Type B pancreatic cell (in vitro differentiated cells): ENCODE measurements at places on chromosomes 1 and 21. TPM values are rescaled to one million over a fixed set of nuclear protein-coding genes. Genes with fewer than 3 reads are reported as not detected.
A peak's percentile ranks its signal among the peaks of the same experiment; 100 is the strongest.

GRCh38 chr1:5660141-5660935 is 331.9 kb downstream of the NPHP4 start:
- no peaks in the 10 kb centered on the region for H3K36me3 ChIP-seq
- no peak overlapping the region for H3K4me3 ChIP-seq
- peaks cover 21% of the 10 kb centered on the region for H3K27me3 ChIP-seq
- H3K4me1 ChIP-seq = peaks cover 4% of the 10 kb centered on the region
- no peak for DNase-seq

The TNFRSF1B gene
- total RNA-seq = 2.4 and 3.3 TPM in 2 replicates

DNA sequence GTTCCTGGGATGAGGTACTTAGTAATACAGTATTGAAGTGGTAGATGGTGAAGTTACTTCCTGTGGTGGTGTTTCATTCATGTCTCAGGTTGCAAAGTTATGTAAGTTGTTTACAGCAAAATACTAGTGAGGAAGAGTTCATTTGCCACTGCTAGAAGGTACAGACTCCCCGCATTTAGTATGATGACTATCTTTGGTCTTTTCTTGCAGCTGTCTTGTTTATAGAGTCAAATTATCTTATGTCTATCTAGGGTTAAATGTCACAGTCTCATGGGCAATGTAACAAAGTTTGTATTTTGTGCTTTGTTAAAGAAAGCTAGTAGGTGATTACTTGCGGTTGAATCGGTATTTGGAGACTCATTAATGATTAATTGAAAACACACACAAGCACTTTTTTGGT is 50.2 kb downstream of the LRRC8D start:
- DNase-seq = no peak
- no peaks in the 10 kb centered on the region for H3K27me3 ChIP-seq
- peaks cover 13% of the 10 kb centered on the region for H3K4me1 ChIP-seq
- H3K4me3 ChIP-seq = no peak overlapping the region
- H3K36me3 ChIP-seq = peaks cover 28% of the 10 kb centered on the region
- no peak overlapping the region for H3K27ac ChIP-seq

DNA sequence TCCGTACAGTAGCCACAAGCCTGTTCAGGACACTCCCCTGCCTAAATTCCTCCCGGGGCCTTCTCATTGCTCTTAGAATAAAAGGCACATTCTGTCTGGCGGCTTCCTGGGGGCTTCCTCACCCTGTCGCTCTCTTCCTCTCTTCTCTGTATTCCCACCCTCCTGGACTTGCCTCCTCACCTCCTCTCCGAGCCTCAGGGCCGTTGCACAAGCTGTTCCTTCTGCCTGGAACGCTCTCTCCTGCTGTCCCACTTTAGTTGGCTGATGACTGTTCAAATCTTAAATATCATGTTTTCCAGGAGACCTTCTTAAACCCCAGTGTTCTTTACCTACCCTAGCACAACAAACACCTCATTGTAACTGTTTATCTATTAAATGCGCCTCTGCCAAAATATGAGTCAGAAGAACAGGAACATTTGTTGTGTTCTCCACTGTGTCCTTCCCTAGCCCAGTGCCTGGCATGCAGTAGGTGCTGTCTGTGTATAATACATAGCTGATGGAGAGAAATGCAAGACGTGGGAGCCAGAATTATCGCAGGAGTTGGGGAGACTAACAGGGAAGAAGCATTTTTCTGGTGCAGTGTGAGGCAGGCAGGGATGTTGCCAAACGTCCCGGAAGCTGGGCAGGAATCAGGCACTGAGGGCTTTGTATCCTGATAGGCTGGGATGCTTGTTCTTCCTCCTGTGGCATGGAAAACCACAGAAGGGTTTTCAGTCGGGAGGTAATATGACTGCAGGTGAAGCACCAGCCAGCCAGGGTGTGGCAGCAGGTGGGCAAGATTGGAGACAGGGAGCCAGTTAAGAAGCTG is 24.1 kb upstream of the THRAP3 start:
- no peaks in the 10 kb centered on the region for H3K27me3 ChIP-seq
- H3K36me3 ChIP-seq = no peaks in the 10 kb centered on the region
- H3K4me1 ChIP-seq = peaks cover 6% of the 10 kb centered on the region
- DNase-seq = no peak
- no peak overlapping the region for H3K27ac ChIP-seq
- H3K4me3 ChIP-seq = no peak overlapping the region

The SIM2 gene
- total RNA-seq = 0.50 and 14.8 TPM in 2 replicates

The ZNF326 gene
- total RNA-seq = 23.5 and 39.1 TPM in 2 replicates

The PBX1 gene
- total RNA-seq = 257 and 324 TPM in 2 replicates

The SLC6A9 gene
- total RNA-seq = 21.0 and 27.0 TPM in 2 replicates

The OR10J1 gene
- total RNA-seq = not detected in 2 replicates

DNA sequence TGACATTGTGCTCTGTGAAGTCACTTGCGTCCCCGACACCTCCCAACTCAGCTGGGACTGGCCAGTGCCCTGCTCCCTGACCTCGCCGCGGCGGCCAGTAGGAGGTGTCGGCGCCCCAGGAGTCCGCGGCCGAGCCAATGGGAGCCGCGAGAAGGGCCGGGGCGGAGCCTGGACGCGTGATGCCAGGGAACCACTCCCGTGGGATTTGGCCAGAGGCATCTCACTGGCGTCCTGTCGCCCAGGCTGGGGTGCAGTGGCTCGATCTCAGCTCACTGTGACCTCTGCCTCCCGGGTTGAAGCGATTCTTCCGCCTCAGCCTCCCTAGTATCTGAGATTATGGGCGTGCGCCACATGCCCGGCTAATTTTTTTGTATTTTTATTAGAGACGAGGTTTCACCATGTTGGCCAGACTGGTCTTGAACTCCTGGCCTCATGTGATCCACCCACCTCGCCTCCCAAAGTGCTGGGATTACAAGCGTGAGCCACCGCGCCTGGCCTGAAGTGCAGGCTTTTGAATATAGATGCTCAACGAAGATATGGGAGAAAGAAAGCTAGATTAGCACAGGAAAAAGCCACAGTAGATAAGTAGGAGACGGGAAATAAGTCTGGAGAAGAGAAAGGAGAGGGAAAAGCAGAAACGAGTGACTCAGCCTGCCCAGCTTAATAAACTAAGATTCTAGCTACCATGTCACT is 38.0 kb downstream of the ZBTB8OS start:
- no peaks in the 10 kb centered on the region for H3K36me3 ChIP-seq
- peaks cover 11% of the 10 kb centered on the region for H3K4me1 ChIP-seq
- H3K27me3 ChIP-seq = no peaks in the 10 kb centered on the region
- peak overlapping the region; percentile 4 for H3K27ac ChIP-seq

DNA sequence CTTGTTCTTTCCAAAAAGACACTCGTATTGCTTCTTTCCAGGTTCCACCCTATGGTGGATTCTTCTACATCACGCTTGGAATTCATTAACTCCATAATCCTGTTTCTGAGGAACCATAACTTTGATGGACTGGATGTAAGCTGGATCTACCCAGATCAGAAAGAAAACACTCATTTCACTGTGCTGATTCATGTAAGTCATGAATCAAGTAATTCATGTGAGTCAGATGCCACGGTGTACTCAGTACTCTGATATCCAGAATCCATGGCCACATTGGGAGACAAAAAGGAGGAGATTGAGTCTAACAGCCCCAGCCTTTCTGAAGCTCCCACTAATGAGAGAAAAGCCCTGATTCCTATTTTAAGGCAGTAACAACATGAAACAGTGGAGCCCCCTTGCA is 7.4 kb downstream of the CHI3L2 start:
- no peaks in the 10 kb centered on the region for H3K36me3 ChIP-seq
- peaks cover 15% of the 10 kb centered on the region for H3K4me1 ChIP-seq
- H3K27ac ChIP-seq = no peak overlapping the region
- DNase-seq = no peak
- H3K4me3 ChIP-seq = no peak overlapping the region

The ANGPTL1 gene
- total RNA-seq = 0.43 and 17.9 TPM in 2 replicates
